ENCODE measurements at places on chromosomes 1 and 21. TPM values are rescaled to one million over a fixed set of nuclear protein-coding genes. Genes with fewer than 3 reads are reported as not detected.

The S100A13 gene
- 65.1 TPM for total RNA-seq

- H3K27ac ChIP-seq = no peak overlapping the region
- H3K36me3 ChIP-seq = no peaks in the 10 kb centered on the region
- no peak overlapping the region for H3K4me3 ChIP-seq
Measured at GRCh38 chr1:95304803-95305202, 70.8 kb downstream of the RWDD3 start.

GRCh38 chr1:160436966-160437365 is 36.6 kb downstream of the VANGL2 start:
- peaks cover 31% of the 10 kb centered on the region for H3K4me1 ChIP-seq
- no peak for DNase-seq
- H3K27ac ChIP-seq = peak overlapping the region; percentile 77
- H3K4me3 ChIP-seq = no peak overlapping the region
- H3K27me3 ChIP-seq = no peaks in the 10 kb centered on the region
- H3K36me3 ChIP-seq = no peaks in the 10 kb centered on the region

DNA sequence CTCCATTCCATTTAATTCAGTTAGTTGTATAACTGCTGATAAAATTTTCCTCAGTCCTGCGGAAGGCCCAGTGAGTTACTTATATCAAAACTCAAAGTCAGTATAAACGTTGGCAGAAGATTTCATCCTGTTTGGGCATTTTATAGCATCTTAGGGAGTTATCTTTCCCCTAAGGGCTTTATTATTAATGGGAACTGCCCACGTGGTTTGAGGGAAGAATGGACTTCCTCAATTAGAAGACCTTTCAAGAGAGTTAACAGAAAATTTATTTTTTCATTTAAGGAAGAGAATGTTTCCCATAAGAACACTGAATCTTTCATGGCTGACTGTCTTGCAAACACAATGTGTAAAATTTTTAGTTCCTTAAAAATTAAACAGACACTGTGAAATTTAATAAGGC is 400.1 kb downstream of the NEGR1 start:
- H3K4me3 ChIP-seq = no peak overlapping the region
- H3K27ac ChIP-seq = no peak overlapping the region
- no peaks in the 10 kb centered on the region for H3K27me3 ChIP-seq
- DNase-seq = no peak
- H3K36me3 ChIP-seq = no peaks in the 10 kb centered on the region
- no peaks in the 10 kb centered on the region for H3K4me1 ChIP-seq

GRCh38 chr1:48530727-48531351 is 58.8 kb upstream of the SPATA6 start:
- H3K36me3 ChIP-seq = no peaks in the 10 kb centered on the region
- H3K27ac ChIP-seq = no peak overlapping the region
- no peaks in the 10 kb centered on the region for H3K27me3 ChIP-seq
- H3K4me1 ChIP-seq = no peaks in the 10 kb centered on the region

The HES2 gene
- not detected for total RNA-seq

DNA sequence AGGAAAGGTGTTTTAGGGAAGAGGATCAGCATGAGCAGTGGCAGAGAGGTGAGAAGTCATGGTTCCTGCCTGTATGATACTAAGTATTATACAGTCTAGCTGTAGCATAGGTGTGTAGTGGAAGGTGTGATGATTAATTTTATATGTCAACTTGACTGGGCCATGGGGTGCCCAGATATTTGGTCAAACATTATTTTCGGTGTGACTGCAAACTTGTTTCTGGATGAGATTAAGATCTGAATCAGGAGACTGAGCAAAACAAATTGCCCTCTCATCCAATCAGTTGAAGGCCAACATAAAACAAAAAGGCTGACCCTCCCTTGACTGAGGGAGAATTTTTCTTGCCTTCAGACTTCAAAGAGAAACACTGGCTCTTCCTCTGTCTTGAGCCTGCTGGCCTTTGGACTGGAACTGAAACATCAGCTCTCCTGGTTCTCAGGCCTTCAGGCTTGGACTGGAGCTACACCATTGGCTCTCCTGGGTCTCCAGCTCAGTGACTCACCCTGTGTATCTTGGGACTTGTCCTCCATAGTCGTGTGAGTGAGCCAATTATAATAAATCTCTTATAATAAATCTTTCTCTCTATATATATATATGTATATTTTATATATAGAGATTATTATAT is 6.8 kb upstream of the CDC42 start:
- H3K4me1 ChIP-seq = peaks cover 12% of the 10 kb centered on the region
- H3K27me3 ChIP-seq = no peaks in the 10 kb centered on the region
- peak; percentile 19 for DNase-seq
- no peak overlapping the region for H3K27ac ChIP-seq
- H3K36me3 ChIP-seq = no peaks in the 10 kb centered on the region

GRCh38 chr21:26795866-26796329 is 49.3 kb downstream of the ADAMTS1 start:
- H3K4me3 ChIP-seq = no peak overlapping the region
- no peaks in the 10 kb centered on the region for H3K4me1 ChIP-seq
- H3K27me3 ChIP-seq = no peaks in the 10 kb centered on the region
- H3K27ac ChIP-seq = no peak overlapping the region
- no peaks in the 10 kb centered on the region for H3K36me3 ChIP-seq
- no peak for DNase-seq

- H3K4me1 ChIP-seq = no peaks in the 10 kb centered on the region
- DNase-seq = no peak
- H3K27me3 ChIP-seq = no peaks in the 10 kb centered on the region
- no peak overlapping the region for H3K4me3 ChIP-seq
- no peaks in the 10 kb centered on the region for H3K36me3 ChIP-seq
Measured at GRCh38 chr1:226562989-226563388, 14.4 kb downstream of the STUM start.

The CD244 gene
- 18.2 TPM for total RNA-seq

DNA sequence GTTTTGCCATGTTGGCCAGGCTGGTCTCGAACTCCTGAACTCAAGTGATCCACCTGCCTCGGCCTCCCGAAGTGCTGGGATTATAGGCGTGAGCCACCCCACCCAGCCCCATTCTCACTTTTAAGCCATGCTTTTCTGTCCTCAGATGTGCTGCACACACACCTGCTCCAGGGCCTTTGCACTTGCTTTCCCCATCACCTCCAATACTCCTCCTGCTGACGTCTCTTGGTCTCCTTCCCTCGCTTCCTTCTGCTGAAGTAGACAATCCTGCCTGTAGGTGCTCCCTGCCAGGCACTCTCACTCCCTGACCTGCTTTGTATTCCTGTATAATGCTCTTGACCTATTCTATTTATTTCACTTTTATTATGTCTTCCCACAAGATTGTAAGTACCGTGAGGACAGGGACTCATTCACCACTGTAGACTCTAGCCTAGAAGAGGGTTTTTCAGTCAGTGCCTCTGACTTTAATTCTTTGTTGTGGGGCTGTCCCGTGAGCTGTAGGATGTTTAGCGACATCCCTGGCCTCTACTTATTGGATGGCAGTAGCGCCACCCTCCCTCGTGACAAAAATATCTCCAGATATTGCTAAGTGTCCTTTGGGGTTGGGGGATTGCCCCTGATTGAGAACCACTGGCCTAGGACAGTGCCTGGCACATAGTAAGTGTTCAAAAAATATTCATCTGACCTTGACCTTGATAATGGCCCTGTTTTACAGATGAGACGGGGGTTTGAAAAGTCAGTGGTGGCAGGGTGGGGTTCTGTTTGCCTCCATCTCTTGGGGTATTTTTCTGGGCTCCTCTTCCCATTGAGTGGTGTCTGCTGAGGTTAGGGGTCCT is 4.6 kb downstream of the TNFRSF1B start:
- no peak overlapping the region for H3K4me3 ChIP-seq
- DNase-seq = no peak
- H3K27ac ChIP-seq = peak overlapping the region; percentile 99
- peaks cover 93% of the 10 kb centered on the region for H3K4me1 ChIP-seq
- no peaks in the 10 kb centered on the region for H3K36me3 ChIP-seq

The IFNLR1 gene
- total RNA-seq = 3.4 TPM

DNA sequence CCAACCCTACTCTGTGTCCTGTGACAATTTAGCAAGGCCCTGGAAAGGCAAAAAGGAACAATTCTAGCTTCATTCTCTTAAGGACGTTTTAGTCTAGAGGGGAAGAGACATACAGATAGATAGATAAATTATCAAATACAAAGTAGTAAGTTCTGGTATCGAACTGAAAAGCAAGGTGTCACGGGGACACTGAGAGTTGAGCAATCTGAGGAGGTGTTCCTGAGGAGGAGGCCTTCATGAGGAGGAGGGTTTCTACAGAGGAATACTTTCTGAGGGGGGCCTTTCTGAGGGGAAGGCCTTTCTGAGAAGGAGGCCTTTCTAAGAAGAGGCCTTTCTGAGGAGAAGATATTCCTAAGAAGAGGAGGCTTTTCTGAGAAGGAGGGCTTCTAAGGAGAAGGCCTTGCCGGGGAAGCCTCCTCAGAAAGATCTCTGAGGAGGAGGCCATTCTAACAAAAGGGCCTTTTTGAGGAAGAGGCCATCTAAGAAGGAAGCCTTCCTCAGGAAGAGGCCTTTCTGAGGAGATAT is 155.9 kb upstream of the COA6 start:
- no peak for DNase-seq
- no peaks in the 10 kb centered on the region for H3K27me3 ChIP-seq
- H3K4me1 ChIP-seq = peaks cover 23% of the 10 kb centered on the region
- H3K4me3 ChIP-seq = no peak overlapping the region
- no peak overlapping the region for H3K27ac ChIP-seq

The BLACAT1 gene
- 0.51 TPM for total RNA-seq

- no peaks in the 10 kb centered on the region for H3K4me1 ChIP-seq
- no peaks in the 10 kb centered on the region for H3K27me3 ChIP-seq
- no peak overlapping the region for H3K27ac ChIP-seq
- no peak overlapping the region for H3K4me3 ChIP-seq
Measured at GRCh38 chr1:197526736-197527371, 248.4 kb downstream of the DENND1B start.

GRCh38 chr1:149965440-149965839 is 28.8 kb upstream of the MTMR11 start:
- no peak for DNase-seq
- H3K4me3 ChIP-seq = no peak overlapping the region
- no peaks in the 10 kb centered on the region for H3K27me3 ChIP-seq
- no peak overlapping the region for H3K27ac ChIP-seq
- peaks cover 31% of the 10 kb centered on the region for H3K36me3 ChIP-seq

GRCh38 chr1:47758341-47759250 is 238.6 kb downstream of the TRABD2B start:
- H3K27me3 ChIP-seq = no peaks in the 10 kb centered on the region
- H3K4me3 ChIP-seq = no peak overlapping the region
- DNase-seq = peak; percentile 35
- H3K4me1 ChIP-seq = no peaks in the 10 kb centered on the region
- H3K27ac ChIP-seq = no peak overlapping the region
- H3K36me3 ChIP-seq = no peaks in the 10 kb centered on the region

GRCh38 chr1:154695985-154696384 is 88.0 kb upstream of the ADAR start:
- H3K27me3 ChIP-seq = no peaks in the 10 kb centered on the region
- H3K4me1 ChIP-seq = no peaks in the 10 kb centered on the region
- no peak overlapping the region for H3K27ac ChIP-seq
- no peak overlapping the region for H3K4me3 ChIP-seq

DNA sequence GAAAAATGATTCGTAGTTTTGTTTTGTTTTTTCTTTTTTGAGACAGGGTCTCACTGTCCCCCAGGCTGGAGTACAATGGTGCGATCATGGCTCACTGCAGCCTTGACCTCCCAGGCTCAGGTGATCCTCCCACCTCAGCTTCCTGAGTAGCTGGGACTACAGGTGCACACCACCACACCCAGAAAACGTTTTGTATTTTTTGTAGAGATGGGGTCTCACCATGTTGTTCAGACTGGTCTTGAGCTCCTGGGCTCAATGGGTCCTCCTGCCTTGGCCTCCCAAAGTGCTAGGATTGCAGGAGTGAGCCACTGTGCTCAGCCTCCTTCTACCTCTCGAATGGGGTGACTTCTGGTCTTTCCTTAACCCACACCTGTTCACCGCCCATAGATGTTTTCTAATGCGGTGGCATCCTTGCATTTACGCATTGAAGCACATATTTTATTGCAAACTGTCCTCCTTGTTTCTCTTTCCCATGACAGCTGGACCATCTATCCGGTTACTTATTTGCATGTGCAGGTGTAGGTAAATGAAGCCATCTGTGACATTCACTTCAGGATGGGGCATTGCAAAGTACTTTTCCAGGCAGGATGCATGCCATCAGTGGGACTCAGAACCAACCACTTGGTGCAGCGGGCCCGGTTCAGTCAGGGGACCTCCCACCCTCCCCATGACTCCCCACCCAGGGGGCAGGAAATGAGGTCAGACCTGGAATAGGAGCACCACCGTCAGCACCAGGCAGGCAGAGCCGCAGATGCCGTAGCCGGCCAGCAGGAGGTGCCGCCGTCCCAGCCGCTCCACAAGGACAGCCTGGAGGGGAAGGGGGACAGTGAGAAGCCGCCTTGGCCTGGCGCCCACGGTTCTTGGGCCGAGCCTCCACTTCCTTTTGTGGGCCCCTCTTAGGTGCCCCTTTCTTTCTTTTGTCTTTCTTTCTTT is 16.5 kb downstream of the SLC2A7 start:
- no peaks in the 10 kb centered on the region for H3K27me3 ChIP-seq
- H3K27ac ChIP-seq = no peak overlapping the region
- peaks cover 10% of the 10 kb centered on the region for H3K4me1 ChIP-seq

The TNFRSF4 gene
- total RNA-seq = 6.6 TPM

- DNase-seq = no peak
- H3K4me3 ChIP-seq = no peak overlapping the region
- H3K27ac ChIP-seq = no peak overlapping the region
- H3K27me3 ChIP-seq = no peaks in the 10 kb centered on the region
- H3K4me1 ChIP-seq = no peaks in the 10 kb centered on the region
Measured at GRCh38 chr1:70916034-70916427, 131.6 kb downstream of the PTGER3 start.

DNA sequence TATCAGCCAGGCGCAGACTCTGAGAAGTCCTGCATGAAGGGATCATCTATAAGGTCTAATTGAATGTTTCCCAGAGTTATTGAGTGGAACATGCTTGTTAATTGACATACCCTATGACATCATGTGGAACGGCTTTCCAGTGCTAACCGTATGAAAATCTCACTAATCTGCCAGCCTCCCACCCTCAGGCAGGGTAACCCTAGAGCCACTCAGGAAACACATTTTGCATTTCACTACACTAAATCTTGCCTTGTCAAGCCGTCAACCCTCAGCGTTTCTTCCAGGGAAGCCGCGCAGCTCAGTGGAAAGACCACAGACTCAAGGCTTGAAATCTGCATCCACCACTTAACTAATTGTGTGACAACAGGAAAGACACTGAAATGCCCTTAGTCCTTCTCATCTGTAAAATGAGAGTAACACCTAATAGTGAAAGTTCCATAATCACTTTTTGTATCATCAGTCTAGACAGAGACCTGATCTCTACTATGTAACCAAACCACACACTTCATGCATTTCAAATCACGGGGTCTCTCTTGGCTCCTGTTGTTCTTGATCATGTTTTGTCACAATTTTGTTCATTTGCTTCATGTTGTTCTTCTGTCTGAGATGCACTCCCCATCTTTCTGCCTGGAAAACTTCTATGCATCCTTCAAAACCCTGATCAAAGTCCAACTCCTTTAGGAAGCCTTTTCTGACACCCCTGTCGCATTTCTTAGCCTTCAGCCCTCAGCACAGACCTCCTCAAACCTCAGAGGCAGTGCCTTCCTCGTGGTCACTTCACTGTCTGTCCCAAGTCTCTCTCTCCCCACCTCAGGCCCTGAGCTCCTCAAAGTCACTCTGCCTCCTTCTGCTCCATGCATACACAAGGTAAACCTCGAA is 246.5 kb downstream of the TOMM20 start:
- H3K27me3 ChIP-seq = no peaks in the 10 kb centered on the region
- no peak overlapping the region for H3K4me3 ChIP-seq
- no peak overlapping the region for H3K27ac ChIP-seq
- no peak for DNase-seq

GRCh38 chr1:147480565-147480935 is 60.8 kb upstream of the BCL9 start:
- H3K4me1 ChIP-seq = no peaks in the 10 kb centered on the region
- no peak overlapping the region for H3K4me3 ChIP-seq
- no peak for DNase-seq
